ENCODE measurements at places on chromosomes 7 and 10.

DNA sequence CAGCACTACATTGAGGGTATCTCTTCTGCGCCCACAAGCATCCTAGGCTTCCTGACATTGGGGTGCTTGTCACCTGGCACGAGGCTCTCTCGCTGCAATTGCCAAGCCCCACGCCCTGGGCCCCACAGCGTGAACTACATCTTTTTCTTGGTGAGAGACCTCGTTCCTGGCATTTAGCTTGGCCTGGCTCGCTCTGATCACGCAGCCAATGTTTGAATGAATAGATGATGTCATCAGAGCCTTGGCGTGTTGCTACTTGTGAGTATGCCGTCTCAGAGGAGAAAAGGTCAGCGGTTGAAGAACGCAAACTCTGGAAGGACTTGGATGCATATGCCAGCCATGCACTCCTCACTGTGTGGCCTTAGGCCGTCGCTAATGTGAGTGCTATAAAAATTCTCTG is 150.2 kb upstream of the AUTS2 start:
- DNase-seq = no peak

DNA sequence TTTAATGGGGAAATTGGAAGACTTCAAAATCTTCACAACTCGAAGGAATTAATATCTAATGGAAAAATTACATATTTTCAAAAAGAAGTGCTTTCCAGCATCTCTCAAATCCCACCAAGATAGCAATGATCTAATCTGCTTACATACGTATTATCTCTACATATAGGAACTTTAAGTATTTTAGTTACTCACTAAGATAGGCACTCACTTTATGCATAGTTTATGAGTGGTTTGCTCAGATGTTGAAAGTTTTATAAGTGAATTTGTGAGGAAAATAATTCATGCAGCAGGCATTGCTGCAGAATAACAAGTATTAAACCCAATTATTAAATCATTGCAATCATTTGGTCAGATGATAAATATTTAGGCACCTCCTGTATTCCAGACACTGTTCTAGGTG is 2.3 kb upstream of the CYTH3 start:
- DNase-seq = no peak

DNA sequence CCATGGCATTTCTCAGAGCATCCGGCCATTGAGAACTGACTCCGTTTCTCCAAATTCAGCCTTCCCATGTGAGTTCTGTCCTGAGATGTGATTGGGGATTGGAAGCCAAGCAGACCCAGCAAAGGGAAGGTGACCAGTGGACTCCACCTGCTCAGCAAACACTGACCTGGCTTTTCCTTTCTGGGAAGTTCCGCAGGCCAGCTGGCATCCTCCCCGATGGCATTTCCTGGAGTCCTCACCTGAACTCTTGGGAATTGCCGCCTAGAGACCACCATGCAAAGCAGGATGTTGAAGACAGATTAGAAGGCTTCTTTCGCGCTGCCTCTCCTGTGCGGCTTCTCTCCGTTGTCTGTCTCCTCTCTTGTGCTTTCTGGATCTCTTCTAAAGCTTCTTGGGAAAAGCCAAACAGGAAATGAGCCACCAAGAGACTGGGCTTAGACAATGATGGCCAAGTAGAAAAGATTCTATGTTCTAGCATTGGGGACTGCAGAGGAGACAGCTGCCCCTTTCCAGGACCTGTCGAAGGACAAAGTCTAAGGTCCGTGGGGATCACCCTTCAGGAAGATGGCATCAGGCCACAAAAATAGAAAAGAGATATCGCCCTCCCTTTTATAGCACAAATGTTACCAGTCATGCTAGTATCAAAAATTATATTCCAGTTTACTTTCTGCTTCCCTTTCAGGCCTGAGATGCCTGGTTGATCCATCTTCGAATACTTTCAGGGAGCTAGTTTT is 103.7 kb upstream of the INSYN2A start:
- DNase-seq = no peak

DNA sequence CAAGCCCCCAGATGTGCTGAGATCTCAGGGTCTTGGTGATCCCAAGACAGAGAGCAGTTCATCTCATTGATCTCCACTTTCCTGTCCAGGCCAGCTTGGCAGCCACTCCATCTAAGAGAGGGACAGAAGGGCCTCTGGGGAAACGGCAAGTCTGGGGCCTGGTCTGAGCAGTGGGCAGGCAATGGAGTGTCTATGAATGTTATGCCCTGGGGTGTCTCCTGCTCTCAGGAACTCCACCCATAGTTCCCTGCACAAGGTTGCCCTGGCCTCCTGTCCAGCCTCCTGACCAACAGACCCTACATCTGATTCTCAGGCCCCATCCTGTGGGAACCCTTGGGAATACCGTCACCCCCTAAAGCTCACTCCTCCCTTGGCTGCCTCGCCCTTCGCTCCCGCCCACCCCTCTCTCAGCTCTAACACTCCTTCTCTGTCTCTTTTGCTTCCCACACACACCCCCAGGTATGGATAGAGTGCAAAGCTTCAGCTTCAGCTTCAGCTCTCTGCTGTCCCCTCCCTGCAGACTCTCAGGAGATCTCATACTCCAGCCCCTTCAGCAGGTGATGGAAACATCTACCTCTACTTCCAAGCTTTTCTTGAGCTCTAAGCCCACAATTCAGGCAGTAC is 83.0 kb downstream of the HIF1AN start:
- DNase-seq = no peak

- DNase-seq = no peak
Measured at GRCh38 chr7:68321776-68322496, 1276.3 kb upstream of the AUTS2 start.

DNA sequence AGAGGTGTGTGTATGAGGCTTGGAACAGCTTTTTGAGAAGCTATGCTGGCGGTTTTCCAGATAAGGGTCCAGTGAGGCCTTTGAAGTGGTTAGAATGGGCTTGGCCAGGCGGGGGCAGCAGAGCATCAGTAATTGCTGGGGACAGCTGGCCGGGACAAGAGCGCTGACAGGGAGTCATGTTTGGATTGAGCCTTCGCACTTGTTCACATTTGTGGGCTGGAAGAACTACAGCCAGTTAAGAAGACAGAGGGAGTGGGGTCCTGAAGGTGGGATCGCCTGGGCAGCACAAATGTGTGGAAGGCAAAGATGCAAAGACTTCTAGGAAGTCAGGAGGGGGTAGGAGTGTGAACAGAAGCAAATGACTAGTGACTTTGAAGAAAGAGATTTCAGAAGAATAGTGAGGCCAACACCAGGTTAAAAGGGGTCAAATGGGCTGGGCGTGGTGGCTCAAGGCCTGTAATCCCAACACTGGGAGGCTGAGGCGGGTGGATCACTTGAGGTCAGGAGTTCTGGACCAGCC is 12.7 kb upstream of the SDHAF3 start:
- DNase-seq = peak; percentile 33

DNA sequence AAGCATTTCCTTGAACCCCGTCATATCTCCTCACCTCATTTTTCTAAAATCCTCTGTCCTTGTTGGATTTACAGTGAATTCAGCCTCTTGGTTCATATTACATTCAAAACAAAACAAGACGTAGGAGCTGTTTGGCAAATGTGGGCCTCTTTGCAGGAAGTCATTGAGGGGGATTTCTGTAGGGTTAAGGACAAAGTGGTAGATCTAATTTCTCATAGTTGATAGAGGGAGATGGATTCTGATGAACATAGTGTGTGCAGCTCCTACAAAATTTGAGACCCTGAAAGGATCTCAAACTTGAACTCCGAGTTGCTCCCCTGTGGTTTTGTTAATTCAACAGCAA is 682 bp downstream of the TBXAS1 start:
- no peak for DNase-seq

GRCh38 chr7:73971322-73971703 is 56.7 kb upstream of the ELN start:
- no peak for DNase-seq

DNA sequence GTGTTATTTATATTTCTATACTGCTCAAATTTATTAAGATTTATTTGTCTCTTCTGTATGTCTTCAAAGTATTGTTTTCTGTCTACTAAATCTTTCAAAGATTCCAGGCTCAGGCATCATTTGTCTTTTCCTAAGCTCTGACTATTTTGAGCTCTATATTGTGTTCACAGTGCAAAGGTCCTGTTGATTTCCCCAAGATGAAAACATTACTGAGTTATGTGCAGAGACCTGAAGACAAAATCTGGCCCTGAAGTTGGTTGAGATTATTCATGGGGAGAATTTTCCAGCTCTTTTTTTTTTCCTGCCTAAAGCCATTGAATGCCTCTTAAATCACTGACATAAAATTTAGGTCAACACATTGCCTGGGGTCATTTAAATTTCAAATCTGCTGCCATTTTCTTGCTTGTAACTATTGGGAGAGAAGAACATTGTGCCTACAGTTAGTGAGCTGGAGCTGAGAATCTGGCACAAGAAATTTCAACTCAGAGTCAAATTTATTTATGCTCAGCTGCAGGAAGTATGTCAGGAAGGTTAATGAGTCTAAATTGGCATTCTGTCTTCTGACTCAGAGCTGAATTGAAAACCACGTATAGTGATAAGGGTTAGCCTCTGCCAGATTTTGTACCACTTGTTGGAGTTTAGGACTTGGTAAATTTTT is 31.6 kb downstream of the CSTF2T start:
- no peak for DNase-seq

DNA sequence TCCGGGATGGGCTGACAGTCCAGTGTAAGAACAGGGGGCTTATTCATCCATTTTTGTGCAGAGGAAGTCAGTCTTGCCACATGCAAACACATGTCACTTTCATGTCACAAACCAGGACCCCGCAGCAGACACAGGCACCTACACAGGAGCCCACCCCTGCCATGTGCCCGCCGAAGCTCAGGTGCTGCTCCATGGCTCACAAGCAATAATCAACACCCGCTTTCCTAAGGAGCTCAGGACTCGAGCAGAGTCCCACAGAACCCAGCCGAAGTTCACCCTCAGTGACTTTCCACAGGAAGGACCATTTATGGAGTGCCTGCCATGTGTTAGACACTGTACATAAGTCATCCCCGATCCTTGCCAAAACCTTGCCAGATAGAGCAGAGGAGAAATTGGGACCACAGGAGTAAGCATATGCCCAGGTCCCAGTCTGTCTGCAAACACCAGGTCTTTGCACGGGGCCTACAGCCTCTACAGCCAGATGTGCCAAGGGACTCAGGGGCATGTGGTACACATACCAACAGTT is 99.4 kb downstream of the EBF3 start:
- no peak for DNase-seq

DNA sequence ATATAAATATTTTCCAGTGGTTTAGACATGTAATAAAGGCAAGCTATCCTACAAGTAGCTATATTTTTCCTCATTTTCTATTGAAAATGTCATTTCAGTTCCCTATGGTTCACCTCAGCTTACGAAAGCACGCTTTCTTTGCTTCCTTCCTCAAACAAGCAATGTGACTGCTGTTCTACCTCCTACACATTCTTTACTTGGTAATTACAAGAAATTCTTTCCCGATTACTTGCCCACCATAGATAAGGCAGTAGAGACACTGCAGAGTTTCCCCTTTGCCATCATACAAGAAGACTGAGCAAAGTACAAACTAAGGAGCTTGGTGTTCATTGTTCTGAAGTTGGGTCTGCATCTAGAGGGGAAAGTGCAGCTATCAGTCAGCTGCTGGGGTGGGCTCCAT is 249.4 kb downstream of the CRPPA start:
- DNase-seq = no peak

- DNase-seq = no peak
Measured at GRCh38 chr10:29276251-29276850, 12.5 kb upstream of the LYZL1 start.

GRCh38 chr7:14995774-14996173 is 93.2 kb upstream of the DGKB start:
- DNase-seq = no peak

GRCh38 chr7:101589976-101590662 is 39.0 kb downstream of the MYL10 start:
- DNase-seq = no peak

GRCh38 chr10:133379152-133379800 is at the start of gene PAOX:
TSS of gene PAOX (plus strand) at chr10:133379262. CDS start at chr10:133379317, 55 bp downstream.
- no peak for DNase-seq

DNA sequence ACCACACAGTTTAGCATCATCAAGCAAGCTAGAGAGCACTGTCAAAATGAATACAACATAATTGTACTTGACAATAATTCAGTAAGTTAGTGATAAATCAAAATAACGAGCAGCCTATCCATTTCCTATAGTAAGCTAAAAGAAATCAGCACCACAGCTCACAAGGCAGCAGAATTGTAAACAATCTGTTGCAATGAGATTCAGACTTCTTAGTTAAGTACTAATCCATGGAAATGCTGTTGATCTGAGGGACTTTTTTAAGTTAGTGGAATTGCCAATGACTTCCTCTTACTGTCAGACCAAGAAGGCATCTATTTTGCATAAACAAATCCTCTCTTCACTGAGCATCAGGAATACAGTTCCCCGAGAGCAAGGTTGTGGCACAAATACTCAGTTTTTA is 136.6 kb upstream of the CCDC6 start:
- DNase-seq = no peak

- DNase-seq = no peak
Measured at GRCh38 chr7:117673367-117673766, 193.5 kb downstream of the CFTR start.

DNA sequence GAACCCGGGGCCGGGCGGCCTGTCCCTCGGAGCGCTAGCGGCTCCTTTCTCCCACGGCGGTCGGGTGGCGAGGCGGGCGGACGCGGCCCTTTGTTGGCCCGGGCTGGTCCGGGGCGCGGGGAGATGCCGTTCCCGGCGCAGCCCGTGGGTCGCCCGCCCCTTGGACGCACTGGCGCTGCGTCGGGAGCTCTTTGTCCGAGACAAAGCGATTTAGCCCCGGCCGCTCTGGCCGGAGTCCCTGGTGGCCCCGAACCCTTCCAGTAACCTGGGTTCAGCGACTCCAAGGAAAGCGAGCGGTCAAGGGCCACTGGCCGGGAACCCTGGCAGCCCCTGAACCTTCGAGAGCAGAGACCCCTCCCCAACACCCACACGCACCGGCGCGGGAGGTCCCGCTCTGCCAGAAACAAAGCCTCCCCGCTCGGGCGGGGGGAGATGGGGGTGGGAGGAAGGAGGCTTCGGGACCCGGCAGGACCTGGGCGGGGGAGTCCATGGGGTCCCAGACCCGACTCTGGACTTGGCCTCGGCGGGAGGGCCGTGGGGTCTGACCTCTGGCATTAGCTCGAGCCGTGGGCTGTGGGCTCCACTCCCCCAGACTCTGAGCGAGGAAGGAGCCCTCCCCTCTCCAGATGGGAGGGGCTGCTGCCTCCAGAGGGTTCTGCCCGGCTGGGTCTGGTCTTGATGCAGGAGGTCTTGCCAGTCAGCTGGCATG is 836 bp downstream of the DPYSL4 start:
- DNase-seq = no peak

- DNase-seq = no peak
Measured at GRCh38 chr7:142349670-142350405, 92.0 kb upstream of the PRSS58 start.

DNA sequence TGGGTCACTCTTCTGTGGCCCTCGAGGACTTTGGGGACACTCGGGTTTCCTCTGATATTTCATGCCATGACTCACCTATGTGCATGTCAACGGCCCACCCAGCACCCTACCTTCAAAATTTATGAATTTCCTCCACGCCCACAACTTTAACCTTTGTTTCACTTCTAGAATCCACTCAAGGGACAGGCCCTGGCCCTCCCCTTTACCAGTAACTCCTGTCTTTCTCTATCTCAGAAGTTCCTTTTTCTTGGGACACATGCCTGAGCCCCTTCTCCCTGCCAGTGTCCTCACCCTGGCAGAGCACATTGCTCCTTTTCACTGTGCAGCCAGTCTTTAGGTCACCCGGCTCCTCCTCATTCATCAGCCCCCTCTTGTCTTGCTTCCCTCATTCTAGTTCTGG is 282.5 kb upstream of the KLF6 start:
- no peak for DNase-seq

GRCh38 chr7:100827330-100828226 is at the start of gene EPHB4:
TSS of gene EPHB4 (minus strand) at chr7:100827523. CDS start at chr7:100827030, 493 bp downstream.
- peak; percentile 83 for DNase-seq

Measured in amniotic stem cell (primary cell).